Putamen (tissue), 1 donor: ENCODE measurements at places on chromosomes 7 and 10.
A peak's percentile ranks its signal among the peaks of the same experiment; 100 is the strongest.

DNA sequence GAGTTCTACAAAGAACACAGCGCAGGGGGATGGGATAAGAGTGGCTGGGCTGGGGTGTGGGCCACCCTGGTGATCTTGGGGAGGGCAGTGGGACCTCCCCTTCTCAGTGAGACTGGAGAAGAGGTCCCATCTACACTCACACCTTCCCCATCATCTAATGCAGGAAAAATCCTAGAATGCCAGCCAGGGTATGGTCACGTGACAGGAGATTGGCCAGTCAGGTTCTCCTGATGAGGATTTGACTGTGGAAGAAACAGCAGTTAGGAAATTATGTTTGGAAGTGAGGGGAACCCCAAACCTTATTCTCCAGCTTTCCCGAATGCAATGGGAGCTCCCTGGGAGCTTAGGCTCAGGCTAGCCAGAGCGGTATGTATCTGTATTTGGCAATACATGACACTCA lies 158.8 kb upstream of the GRB10 start:
- DNase-seq = no peak

- peak; percentile 54 for DNase-seq
Measured at GRCh38 chr7:127900732-127901685, 130.2 kb downstream of the LRRC4 start.

DNA sequence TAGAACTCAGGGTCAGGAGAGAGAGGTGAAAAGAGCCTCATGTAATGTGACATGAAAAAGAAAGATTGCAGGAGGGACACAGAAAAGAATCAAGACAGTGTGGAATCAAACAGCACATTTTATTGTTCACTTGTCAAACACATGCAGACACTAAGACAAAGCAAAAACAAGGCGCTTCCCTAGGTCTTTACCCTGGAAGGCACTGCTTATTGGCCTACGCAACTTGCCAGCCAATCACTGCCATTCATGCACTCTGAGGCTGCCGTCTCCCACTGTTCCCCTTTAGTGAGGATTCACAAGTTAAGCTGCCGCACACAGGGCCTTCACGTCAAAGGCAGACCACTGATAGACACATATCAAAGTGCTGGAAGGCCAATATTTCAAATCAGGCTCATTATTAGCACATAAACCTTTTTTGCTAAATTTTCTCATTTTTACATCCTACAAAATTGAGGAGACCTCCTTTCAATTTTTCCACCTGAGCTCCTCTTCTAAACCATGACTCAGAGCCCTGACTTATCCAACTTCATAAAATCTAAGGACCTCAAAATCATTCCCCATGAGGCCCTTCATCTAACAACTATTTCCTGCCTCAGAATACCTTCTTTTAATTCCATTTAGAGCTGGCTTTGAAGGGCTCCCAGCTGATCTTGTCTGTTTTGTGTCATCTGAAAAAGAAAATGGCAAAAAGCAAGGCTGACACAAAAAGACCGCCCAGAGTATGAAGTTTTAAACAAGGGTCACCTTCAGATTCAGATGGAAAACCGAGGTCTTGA lies 149.4 kb downstream of the CHCHD3 start:
- DNase-seq = no peak

DNA sequence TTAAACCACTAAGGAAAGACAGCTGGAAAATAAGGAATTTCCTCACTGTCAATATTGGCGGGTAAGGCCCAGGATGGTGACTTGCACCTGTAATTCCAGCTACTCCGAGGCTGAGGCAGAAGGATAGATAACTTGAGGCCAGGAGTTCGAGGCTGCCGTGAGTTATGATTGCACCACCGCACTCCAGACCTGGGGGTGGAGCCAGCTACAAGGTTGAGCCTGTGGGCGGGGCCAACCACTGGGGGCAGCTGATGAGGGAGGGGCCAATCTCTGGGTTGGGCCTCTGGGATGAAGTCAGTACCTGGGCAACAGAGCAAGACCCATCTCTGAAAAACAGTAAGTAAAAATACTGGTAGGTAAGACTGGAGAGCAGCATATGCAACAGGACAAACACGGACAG lies 80.1 kb upstream of the ADO start:
- DNase-seq = no peak

DNA sequence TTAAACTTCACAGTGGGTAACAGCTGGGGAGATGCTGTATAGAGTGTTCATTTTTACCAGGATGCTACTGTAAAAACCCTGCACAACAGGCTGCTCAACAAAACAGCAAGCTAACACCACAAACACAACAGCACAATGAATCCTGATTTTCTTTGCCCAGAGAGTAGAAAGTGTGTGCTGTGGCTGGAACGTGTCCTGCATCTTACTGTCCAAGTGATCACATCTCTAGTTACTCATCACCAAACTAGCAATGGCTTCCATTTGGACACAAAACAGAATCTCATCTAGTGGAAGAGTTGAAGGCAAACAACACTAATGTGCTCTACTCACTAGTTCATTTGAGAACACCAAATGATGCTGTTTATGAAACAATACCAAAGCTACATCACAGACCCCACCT lies 121.2 kb downstream of the SLC25A13 start:
- DNase-seq = no peak

DNA sequence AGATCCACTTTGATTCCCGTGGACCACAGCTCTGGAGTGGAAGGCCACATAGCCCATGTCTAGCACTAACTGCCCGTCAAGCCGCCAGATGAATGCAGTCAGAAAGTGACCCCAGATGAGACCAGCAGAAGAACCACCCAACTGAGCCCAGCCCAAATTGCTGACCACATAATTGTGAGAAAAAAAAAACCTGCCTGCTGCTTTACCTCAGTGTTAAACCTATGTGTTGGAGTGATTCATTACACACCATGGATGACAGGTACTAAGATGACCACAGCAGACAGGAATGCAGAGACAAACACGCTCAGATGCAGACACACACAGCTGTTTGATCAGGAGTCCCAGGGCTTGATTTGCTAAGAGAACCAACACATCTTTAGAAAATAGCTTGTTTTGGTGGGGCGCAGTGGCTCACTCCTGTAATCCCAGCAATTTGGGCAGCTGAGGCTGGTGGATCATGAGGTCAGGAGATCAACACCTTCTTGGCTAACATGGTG lies 168.1 kb upstream of the PPP2R2D start:
- DNase-seq = no peak
